Putamen (tissue), 1 donor: ENCODE measurements at places on chromosomes 4 and X.
A peak's percentile ranks its signal among the peaks of the same experiment; 100 is the strongest.

DNA sequence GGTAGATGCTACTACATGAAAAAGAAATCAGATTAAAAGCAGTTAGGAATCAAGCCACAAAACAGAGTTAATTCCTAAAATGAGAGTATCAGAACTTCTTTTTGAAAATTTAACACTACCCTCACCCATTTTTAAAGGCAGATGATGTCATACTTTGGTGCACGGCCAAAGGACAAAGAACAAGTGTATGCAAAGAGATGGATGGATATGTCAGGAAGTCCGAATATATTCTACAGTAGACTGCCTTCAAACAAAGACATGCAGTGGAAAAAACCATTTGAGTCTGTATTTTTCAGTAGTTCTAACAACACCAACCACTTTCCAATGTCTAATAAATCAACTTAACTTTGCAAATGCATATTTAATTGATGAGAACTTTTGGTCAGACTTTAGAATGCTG is 2.2 kb downstream of the AIFM1 start:
- DNase-seq = no peak

DNA sequence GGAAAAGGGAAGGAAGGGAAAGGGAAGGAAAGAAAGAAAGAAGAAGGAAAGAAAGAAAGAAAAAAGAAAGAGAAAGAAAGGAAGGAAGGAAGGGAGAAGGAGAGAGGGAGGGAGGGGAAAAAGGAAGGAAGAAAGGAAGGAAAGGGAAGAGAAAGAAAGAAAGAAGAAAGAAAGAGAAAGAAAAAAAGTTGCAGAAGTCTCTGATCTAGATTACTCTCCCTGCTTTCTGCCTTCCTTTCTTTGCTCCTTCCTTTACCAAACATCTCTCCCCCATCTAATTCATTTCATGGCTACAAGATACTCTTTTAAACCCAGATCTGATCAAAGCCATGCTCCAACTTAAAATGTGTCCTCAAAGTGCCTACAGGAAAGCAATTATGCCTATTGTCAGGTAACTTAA is 148.6 kb downstream of the KIT start:
- no peak for DNase-seq

DNA sequence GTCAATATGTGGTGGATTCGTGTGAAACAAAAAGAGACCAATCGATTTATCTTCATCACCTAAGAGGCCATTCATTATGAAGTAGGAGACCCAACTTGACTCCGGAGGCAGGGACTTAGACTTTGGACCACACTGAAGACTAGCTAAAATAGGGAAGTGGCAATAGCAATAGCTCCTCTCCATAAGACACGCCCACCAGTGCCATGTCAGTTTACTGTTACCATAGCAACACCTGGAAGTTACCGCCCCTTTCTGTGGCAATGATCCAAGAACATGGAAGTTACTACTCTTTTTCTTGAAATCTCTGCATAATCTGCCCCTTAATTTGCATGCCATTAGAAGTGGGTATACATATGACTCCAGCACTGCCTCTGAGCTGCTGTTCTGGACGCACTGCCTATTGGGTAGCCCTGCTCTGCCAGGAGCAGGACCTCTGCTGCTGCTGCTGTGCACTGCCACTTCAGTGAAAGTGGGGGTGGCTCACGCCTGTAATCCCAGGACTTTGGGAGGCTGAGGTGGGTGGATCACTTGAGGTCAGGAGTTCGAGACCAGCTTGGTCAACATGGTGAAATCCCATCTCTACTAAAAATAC is 163.2 kb downstream of the PRKX start:
- DNase-seq = no peak

GRCh38 chr4:113468165-113469022 is 293.1 kb downstream of the CAMK2D start:
- peak; percentile 40 for DNase-seq

DNA sequence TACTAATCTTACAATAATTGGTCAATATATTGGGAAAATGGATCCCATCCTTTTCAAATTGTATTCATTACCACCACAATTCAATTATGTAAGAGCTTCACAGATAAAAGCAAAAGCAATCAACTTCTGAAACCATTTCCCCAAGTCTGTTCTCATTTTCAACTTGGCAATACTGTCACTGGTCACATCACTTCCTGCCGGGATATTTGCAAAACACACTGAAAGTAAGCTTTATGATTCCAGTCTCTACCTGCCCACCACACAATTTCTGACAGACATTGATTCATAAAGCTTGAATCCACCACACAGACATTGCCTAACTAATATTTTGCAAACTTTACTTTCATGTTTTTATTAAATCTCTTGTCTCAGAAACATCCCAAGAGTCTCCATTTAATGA is 53.6 kb downstream of the LIN54 start:
- DNase-seq = no peak

DNA sequence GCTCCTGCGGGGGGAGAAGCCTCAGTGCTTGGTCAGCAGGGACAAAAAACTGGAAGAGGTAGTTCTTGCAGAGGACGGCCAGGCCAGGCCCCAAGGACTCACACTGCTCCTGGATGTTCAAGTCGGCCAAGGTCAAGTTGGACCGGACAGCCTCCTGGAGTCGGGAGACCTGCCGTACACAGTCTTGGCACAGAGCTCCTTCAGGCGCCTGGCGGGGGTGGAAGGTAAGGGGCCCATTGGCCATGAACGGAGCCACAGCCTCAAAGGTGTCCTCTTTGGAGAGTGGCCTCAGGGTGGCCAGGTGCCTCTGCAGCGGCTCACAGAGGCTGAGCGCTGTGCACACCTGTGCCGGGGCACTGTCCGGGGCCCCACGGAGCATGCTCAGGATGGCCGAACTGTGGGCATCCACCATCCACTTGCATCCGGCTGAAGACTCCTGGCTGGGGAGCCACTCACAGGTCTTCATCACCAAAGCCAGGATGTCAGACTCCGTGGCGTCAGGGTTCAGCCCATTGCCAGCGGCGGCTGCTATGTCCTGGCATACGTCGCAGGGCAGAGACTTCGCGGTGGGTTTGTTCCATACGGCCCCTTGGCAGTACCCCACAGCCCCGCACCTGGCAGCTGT is 477 bp downstream of the PSAPL1 start:
- no peak for DNase-seq

GRCh38 chrX:14354521-14354920 is 174.8 kb upstream of the GLRA2 start:
- DNase-seq = no peak

- DNase-seq = peak; percentile 72
These were observed 21.8 kb upstream of the JAKMIP1 start for GRCh38 chr4:6221851-6222760.

GRCh38 chrX:24479924-24480323 is 14.8 kb downstream of the PDK3 start:
- DNase-seq = no peak

- no peak for DNase-seq
These were observed 48.8 kb upstream of the ADAD1 start for GRCh38 chr4:122329876-122330565.

- DNase-seq = no peak
These were observed 68.3 kb downstream of the CRMP1 start for GRCh38 chr4:5824635-5825034.

GRCh38 chrX:134764202-134764785 is 106.0 kb upstream of the PLAC1 start:
- no peak for DNase-seq

GRCh38 chr4:95156452-95156765 is 392.4 kb downstream of the UNC5C start:
- no peak for DNase-seq

DNA sequence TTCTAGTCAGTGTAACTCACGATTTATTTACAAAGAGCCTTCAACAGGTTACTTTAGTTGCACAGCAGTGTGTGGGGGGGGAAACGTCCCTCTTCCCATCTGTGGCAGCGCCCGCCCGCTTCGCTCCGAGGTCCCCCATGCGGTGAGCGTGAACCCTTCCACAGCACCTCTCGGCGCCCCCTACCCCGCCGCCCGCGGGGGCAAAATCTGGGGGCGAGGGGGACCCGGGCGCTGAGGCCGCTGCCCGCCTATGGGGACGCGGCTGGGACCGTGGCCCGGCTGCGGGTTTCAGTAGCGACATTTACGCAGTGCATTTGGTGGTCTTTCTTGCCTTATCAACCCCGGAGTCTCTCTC is 6.4 kb downstream of the NKX6-1 start:
- DNase-seq = no peak

- DNase-seq = no peak
These were observed 108.8 kb upstream of the STIM2 start for GRCh38 chr4:26751838-26752237.

DNA sequence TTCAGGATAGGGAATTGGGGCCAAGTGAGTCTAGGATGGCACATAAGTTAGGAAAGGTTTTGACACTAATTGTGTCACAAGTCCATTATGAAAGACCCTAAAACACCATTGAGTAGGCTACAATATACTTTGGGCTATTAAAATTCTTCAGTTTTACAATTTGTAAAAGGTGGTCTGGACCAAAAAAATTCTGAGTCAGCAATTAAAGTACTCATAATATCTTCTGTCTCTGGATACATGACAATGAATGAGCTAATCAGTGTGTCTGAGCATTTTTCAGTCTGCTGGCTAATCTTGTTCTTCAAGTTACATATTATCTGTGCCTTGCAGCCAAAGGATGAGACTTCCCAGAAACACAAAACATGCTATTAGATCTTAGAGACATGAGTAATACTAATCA is 14.3 kb downstream of the ARMCX1 start:
- no peak for DNase-seq

DNA sequence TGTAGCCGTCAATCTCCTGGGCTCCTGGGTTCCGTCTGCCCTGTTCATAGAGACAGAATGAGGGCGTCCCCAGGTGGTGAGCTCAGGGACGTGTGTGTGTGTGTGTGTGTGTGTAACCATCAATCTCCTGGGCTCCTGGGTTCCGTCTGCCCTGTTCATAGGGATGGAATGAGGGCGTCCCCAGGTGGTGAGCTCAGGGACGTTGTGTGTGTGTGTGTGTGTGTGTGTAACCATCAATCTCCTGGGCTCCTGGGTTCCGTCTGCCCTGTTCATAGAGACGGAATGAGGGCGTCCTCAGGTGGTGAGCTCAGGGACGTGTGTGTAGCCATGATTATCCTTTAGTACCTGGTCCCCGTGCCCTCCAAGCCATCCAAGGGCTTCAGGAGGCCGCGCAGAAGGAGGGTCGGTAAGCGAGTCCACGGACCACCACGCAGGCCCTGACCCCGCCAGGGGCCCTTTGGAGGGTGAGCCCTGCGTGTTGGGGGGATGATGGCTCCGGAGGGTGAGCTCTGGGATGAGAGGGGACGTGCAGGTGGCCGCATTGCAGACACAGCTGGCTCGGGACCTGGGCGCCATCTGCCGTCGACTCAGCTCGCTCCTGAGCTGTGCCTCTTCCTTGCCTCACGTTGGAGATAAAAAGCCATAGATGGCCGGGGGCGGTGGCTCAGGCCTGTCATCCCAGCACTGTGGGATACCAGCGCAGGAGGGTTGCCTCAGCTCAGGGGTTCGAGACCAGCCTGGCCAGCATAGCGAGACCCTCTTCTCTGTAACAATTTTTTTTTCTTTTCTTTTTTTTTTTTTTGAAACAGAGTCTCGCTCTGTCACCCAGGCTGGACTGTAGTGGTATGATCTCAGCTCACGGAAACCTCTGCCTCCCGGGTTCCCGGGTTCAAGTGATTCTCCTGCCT is 5.4 kb upstream of the GTPBP6 start:
- DNase-seq = no peak

GRCh38 chrX:71514367-71515037 is 18.4 kb upstream of the OGT start:
- no peak for DNase-seq

- no peak for DNase-seq
These were observed 49.9 kb downstream of the FAM114A1 start for GRCh38 chr4:38917481-38918025.

GRCh38 chr4:105998171-105999063 is 103.1 kb downstream of the NPNT start:
- DNase-seq = no peak

DNA sequence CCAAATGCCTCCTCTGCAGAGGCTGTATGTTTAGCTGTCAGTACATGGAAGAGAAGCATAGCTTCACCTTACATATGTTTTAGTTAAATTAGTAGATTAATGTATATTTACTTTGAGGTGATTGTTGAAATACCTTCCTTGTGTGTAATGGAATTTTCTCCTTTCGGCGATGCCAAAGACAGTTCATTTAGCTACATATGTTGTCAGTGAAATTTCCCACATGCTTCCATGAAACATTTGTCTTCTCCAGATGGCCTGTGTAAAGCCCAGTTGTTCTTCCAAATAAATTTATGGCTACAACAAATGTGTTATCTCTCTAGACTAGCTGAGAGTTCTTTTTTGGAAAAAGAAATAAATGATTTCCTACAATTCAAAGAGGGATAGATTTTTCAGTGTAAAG is 95.2 kb downstream of the GPAT3 start:
- no peak for DNase-seq

- DNase-seq = no peak
These were observed 85.1 kb downstream of the SLC2A9 start for GRCh38 chr4:9936129-9936644.

DNA sequence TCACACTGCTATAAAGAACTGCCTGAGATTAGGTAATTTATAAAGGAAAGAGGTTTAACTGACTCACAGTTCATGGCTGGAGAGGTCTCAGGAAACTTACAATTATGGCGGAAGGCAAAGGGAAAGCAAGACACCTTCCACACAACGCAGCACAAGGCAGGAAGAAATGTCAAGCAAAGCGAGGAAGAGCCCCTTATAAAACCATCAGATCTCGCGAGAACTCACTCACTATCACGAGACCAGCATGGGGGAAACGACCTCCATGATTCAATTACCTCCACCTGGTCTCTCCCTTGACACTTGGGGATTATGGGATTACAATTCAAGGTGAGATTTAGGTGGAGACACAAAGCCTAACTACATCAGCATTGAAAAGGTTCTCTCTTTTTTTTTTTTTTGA is 39.6 kb downstream of the PALLD start:
- DNase-seq = no peak

DNA sequence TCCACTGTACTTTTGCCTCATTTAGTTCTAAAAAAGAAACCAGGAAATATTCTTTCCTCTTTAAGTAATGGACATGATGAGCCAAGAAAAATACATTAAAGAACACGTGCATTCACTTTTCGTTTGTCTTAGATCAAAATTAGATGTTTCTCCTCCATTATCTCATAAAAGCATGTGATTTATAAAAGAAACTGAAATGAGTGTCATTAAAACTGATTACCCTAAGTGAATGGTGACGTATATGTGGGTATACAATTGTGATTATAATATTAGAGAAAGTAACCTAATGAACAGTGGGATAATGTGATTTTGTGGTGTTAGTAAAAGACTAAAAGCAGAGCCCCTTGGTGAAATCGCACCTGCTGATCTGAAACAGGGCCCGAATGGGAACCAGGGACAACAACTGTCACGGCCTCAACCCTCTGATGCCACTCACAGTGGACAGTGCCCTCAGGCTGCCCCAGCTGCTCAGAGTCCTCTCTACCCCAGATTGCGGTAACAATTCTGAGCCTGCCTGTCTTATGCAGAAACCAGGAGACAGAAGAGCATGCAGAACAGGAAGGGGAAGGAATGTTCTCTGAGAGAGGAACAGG is 25.7 kb upstream of the HS6ST2 start:
- no peak for DNase-seq

- DNase-seq = peak; percentile 48
These were observed 34.5 kb upstream of the RAB33B start for GRCh38 chr4:139419388-139419914.

GRCh38 chr4:158236304-158237030 is 26.2 kb downstream of the TMEM144 start:
- peak; percentile 92 for DNase-seq
